Aorta (tissue), 5 donors: ENCODE measurements at places on chromosomes 5 and 9. TPM values are rescaled to one million over a fixed set of nuclear protein-coding genes. Genes with fewer than 3 reads are reported as not detected.

Gene PHYHD1
- total RNA-seq = 33.0 TPM

- no peak for DNase-seq
- H3K4me1 ChIP-seq = no peaks in the 10 kb centered on the region
- no peaks in the 10 kb centered on the region for H3K27me3 ChIP-seq
- no peak overlapping the region for H3K4me3 ChIP-seq
- H3K27ac ChIP-seq = no peak overlapping the region
These were observed 204.9 kb downstream of the ZNF462 start for GRCh38 chr9:107067739-107068416.

DNA sequence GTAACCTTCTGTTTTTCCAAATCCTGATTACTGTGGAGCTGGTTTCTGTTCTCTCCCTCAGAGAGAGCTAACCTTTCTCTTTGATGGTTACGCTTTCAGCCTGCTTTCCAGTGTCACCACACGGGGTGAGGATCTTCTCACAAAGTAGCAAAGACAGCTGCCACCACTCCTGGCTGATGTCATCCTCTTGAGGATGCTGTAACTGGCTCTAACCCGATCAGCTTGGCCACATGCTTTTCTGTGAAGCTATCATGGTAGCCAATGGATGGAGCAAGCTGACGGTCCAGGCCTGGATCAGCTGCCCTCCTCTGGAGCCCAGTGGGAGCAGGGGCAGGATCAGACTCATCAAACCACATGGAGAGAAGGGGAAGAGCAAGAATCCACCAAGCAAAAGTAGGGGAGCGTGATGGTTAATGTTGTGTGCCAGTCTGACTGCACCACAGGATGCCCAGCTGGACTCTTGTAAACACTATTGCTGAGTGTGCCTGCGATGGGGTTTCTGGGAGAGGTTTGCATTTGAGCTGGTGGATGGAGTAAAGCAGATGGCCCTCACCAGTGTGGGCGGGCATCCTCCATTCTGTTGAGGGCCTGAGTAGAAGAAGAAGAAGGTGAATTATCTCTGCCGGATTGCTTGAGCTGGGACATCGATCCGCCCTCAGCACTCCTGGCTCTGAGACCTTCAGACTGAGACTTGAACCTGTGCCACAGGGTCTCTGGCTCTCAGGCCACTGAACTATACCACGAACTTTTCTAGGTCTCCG is 26.8 kb upstream of the ZNF354A start:
- no peak for DNase-seq
- no peak overlapping the region for H3K4me3 ChIP-seq
- no peaks in the 10 kb centered on the region for H3K36me3 ChIP-seq

DNA sequence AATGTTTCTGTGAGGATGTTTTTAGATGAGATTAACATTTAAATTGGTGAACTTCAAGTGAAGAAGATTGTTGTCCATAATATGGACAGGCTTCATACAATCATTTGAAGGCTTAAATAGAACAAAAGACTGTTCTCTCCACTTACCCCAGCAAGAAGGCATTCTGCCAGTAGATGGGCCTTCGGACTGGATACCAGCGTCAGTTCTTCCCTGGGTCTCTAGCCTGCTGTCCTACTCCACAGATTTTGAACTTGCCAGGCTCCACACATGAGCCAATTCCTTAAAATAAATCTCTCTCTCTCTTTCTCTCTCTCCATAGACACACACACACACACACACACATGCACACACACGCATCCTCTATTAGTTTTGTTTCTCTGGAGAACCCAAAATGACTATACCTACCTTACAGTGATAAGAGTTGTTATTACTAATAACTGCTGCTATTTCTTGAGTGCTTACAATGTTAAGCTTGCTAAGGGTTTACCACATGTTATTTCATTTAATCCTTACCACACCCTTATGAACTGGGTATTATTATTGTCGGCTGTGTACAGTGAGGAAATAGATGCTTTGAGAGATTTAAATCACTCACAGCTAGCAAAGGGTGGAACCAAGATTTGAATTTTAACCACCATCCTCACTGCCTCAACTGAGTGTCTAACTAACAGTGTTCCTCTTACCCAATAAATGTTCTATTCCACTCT is 19.8 kb upstream of the IQGAP2 start:
- no peaks in the 10 kb centered on the region for H3K36me3 ChIP-seq
- no peak overlapping the region for H3K4me3 ChIP-seq
- H3K27ac ChIP-seq = no peak overlapping the region

DNA sequence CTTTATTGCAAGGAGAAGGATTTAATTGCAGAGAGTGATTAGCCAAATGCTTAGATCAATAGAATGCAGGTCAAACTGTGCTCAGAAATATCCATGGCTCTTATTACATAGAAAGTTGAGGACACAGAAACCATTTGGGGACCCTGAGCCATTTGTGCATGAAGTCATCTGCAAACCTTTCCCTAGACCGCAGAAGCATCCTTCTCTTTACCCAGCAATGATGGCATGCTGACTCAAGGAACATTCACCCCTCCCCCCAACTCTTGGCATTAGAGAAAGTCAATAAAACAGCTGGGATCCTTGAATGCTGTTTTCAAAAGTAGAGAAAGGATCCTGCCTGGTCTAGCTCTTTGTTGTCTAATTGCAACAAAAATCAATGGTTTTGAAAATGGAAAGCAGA is 73.5 kb downstream of the PPP2R2B start:
- no peak overlapping the region for H3K4me3 ChIP-seq
- no peak for DNase-seq
- H3K27ac ChIP-seq = no peak overlapping the region
- H3K36me3 ChIP-seq = peaks cover 2% of the 10 kb centered on the region
- H3K4me1 ChIP-seq = peaks cover 1% of the 10 kb centered on the region

GRCh38 chr5:94778299-94778698 is 159.8 kb downstream of the SLF1 start:
- no peak for DNase-seq
- H3K36me3 ChIP-seq = no peaks in the 10 kb centered on the region
- no peaks in the 10 kb centered on the region for H3K27me3 ChIP-seq
- H3K27ac ChIP-seq = no peak overlapping the region

DNA sequence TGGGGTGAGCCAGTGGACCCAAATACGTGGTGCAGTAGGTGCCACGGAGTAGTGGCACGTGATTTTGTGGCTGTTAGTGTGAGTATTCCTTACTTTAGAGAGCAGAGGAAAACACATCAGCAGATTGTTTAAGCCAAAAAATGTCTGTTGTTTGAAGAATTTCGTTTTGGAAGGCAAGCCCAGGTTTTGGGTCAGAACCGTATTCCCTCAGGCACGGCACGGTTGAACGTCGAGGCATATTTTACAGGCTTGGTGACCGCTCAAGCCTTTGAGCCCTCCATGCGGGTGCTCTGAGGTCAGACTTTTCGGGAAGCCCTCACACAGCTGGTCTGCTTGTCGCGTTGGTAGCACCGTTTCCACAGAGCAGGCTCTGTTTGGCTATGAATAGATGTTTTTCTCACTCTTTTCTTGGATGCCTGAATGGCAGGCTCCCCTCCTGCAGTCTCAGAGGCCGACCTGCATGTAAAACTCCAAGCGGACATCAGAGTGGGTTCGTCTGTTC is 27.2 kb downstream of the NEK6 start:
- no peaks in the 10 kb centered on the region for H3K36me3 ChIP-seq
- H3K4me1 ChIP-seq = peaks cover 4% of the 10 kb centered on the region
- H3K27me3 ChIP-seq = no peaks in the 10 kb centered on the region
